Lower leg skin (tissue), 4 donors: ENCODE measurements at places on chromosomes 16 and 17. TPM values are rescaled to one million over a fixed set of nuclear protein-coding genes. Genes with fewer than 3 reads are reported as not detected.

GRCh38 chr16:88076211-88076931, 125.1 kb downstream of the BANP start:
- DNase-seq: no peak

DNA sequence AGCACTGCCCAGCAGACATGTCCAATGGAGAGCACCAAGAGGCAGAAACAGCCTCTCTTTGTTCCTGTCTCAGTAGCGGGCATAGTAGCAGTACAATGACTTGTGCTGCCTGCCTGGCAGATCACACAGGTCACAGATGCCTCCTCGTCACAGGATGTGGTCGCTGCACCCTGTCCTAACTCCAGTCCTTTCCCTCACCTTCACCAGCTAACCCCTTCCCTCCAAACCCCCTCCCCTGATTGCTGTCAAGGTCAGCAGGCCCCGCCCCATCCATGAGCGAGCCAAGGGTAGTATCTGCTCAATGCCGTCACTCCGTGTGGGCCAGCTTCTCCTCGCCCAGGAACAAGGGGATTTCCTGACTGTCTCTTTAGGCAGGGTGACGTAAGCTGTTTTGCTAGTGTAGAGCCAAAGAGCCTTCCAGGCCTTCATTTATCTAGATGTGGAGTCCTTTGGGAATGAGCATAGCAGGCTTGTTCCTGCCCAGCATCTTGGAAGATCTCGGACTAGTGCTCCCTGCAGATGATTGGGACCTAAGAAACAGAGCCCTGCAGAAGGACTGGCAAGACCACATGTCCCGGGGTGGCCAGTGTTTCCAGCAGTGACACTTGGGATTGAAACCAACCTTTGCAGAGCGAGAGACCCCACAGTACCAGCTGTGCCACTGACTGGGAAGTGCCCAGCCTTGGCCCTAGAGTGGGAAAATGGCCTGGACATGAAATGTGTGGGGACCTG, 75.9 kb upstream of the TNRC6C start:
- DNase-seq: no peak

DNA sequence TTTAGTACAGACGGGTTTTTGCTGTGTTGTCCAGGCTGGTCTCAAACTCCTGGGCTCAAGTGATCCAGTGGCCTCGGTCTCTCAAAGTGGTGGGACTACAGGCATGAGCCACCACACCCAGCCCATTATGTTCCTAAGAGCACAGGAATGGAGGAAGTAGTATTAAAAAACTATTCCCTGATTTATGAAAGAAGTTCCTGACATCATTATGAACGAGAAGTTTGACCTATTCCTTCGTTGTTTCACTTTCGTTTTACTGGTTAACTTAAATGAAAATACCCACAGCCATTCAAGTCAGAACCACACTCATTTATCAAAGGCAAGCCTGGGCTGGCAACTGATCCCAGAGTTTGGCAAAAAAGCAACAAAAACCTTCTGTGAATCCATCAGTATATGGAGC, 13.5 kb upstream of the CBX4 start:
- DNase-seq: no peak

- no peak for DNase-seq
Measured at GRCh38 chr16:76577003-76577402, 299.8 kb downstream of the CNTNAP4 start.

ABCC12 gene
- total RNA-seq: not detected

CSH2 gene
- total RNA-seq: not detected

- DNase-seq: no peak
Measured at GRCh38 chr17:6140188-6140587, 70.0 kb downstream of the WSCD1 start.

GRCh38 chr16:89346869-89347268, 129.4 kb downstream of the ZNF778 start:
- DNase-seq: no peak

DNA sequence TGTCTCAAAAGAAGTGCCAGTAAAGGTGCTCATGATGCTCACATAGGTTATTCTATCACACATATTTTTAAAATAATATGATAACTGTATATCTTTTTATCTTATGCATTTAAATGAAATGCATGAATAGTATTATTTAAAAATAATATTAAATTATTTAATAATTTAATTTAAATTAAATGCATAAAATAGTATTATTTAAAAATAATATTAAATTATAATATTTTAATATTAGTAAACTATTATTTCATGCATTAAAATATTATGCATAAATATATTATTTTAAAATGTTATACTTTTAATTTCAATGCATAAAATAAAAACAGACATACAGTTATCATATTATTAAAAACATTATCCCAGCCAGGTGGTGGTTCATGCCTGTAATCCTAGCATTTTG, 33.4 kb downstream of the TMC7 start:
- DNase-seq: no peak

GRCh38 chr16:85768199-85768598, 17.3 kb upstream of the C16orf74 start:
- DNase-seq: no peak

- DNase-seq: no peak
Measured at GRCh38 chr17:1957037-1957436, 68.1 kb downstream of the RTN4RL1 start.

DNA sequence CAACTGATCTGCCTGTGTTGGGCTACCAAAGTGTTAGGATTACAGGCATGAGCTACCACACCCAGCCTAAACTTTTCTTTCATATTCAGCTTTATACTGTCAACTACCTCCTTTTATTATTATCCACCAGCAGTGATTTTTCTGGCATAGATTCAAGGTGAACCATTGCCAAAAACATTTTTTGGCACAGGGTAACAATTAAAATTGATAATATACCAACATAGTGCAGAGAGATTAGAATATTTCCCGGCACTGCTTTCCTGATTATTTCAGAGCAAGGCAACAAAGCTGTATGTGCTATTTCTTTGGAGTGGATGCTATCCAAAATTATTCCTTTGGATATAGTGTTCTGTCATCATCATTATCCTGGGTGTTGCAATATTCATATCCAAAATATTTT, 781.6 kb upstream of the SOX9 start:
- DNase-seq: no peak

- no peak for DNase-seq
Measured at GRCh38 chr16:10950393-10950792, 6.0 kb downstream of the CLEC16A start.

DCTPP1 gene
- total RNA-seq: 14.7 TPM
